ENCODE measurements at places on chromosomes 3 and 15.

- no peak for DNase-seq
Measured at GRCh38 chr15:99106417-99107220, 1.7 kb downstream of the SYNM start.

- no peak for DNase-seq
Measured at GRCh38 chr3:63383040-63383439, 104.9 kb downstream of the SYNPR start.

DNA sequence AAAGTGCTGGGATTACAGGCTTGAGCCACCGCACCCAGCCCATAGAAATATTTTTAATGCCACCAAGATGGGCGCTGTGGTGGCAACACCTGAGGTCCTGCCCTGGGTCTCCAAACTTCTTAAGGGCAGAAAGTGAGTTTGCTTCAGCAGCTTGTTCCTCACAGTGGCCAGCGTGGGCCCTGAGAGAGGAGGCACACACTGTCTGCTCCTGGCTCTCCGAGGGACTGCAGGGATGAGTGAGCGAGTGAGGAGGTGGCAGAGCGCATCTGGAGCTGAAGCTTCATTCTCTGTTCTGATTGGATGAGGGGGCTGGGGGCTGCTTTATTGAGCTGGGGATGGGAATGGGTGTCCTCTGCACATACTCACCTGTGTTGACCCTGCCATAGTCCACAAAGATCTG is 57.6 kb upstream of the RAB6B start:
- DNase-seq = no peak

DNA sequence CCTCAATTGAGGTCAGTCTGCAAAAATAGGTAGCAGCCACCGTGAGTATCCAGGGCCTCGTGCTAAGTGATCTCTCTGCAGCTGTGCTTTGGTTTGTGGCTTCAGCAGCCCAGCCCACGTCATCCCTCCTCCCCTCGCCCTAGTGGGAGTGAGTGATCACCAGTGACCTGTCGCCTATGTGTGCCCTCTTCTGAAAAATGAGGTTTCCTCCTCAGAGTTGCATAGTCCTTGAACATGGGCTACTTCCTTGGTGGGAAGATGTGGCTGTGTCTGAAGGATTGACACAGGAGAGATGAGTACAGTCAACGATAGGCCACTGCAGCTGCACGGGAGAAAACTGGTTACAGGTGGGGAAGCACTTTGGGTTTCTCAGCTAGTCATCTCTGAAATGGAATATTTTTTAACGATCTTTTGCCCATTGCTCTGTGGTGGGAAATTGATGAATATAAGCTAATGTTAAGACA is 144.8 kb upstream of the BHLHE40 start:
- no peak for DNase-seq

- DNase-seq = no peak
Measured at GRCh38 chr3:11705049-11705448, 61.3 kb upstream of the VGLL4 start.

- DNase-seq = no peak
Measured at GRCh38 chr3:131140891-131141290, 114.2 kb downstream of the NEK11 start.

DNA sequence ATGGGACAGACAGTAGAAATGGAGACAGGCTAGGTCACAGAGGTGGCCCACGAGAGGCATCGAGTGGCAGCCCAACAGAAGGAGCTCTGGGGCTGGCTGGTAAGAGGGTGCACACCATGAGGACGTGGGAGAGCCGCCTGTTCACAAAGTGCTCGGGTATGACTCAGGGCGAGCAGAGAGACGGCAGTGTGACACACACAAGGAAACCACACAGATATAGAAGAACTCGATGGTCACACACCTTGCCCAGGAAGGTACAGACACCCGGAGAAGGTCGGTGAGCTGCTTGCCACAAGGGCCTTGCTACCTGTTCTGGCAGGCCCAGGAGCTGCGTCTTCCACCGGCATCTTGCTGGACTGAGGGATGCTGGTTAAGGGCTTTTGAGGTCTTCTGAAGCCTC is 50.2 kb downstream of the CA12 start:
- no peak for DNase-seq

- peak; percentile 64 for DNase-seq
Measured at GRCh38 chr3:128547368-128547987, 54.5 kb upstream of the GATA2 start.

DNA sequence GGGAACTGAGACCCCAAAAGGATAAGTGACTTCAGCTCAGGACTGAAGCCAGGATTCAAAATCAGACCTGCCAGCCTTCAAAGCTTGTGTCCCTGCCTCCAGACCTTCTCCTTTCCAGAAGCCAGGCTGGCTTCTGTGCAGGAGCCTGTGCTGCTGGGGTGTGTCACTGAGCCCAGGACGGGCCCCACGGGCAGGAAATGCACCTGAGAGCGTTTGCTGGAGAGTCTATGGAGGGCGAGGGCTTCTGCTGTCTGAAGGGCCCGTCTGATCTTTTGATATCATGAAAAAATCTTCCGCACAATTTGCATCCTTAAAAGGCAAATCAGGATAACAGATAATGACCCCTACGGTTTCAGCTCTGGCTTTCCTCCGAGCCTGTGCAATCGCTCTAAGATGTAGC is 125.4 kb downstream of the FAM43A start:
- DNase-seq = no peak

- no peak for DNase-seq
Measured at GRCh38 chr3:16347548-16347947, 82.5 kb downstream of the OXNAD1 start.

GRCh38 chr15:76258460-76258859 is 52.8 kb downstream of the ETFA start:
- no peak for DNase-seq

DNA sequence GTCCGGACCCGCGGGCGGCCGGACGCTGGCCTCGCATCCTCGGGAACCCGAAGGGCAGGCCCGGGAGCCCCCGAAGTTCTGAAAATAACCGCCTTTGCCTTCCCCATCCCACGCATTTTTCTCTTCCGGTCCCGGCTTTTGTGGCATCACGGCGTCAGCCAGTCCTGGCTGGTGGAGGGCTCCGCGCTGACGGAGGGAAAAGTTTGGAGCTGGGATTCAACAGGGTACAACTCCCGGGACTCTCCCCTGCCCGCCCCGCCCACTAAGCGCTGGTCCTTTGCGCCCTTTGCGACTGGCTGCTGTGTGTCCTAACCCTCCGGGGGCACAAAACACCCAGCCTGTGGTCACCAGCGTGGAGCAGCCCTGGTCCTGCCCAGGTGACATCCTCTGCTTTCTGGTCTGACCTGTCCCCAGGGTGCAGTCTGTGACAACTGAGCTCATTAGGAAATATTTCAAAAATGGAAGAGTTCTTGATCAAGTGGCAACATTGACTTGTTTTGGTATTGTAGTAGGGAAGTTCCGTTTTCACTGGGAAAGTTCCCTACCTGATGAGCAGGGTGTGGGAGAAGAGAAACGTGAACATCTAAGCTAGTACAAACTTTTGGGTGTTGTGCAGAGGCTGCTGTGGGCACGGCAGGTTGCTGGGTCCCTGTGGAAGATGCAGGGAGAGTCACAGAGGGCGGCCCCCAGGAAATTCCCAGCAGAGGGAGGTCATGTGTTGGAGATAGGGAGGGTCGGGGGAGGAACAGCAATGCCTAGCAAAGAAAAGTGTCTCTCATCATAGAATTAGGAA is 775 bp downstream of the ARNT2 start:
- DNase-seq = no peak

DNA sequence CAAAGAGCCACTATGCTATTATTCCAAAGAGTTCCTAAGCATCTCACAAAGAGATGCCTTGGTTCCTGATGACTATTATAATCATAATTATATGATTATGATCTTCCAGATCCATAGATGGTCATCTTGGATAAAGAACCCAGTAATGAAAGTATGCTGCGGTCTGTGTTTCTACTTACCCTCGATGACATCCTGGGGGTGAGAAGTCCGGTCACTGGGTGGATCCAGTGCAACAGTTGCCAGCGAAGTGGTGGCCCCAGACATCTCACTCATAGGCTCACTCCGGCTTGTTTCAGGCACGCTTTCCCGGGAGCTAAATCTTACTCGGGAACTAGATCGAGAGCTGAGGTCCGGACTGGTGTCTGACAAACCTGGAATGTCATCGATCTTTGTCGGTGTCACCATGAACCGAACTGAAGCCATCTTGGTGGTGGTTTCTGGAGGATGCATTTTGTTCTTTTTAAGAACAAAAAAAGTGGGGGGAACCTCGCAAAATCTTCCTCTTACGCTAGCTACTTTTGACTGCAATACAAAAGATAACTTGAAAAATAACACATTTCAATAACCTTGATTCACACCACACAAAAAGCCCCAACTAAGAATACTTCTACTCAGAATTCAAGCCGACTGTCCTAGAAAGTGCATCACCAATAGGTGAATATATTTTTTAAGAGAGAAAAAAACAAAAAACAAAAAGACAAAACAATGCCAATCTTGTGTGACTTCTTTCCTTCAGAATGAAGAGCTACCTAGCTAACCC is 1.2 kb downstream of the SLC12A6 start:
- no peak for DNase-seq

DNA sequence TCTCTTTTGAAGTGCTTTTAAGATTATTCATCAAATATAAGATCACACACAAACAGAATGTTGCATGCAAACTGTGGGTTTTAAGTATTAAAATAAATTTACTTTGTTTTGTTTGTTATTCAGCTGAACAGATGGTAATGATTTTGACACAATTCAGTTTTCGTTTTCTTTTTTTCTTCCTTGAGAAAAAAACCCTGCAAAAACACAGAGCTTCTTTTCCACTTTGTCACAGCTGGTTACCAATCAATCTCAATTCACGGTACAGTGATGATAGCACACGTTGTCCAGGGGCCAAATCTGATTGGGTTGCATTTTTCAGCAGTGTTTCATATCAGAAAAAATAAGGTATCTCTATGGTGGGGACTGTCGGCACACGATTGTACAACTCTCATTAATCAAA is 473.6 kb downstream of the ROBO2 start:
- DNase-seq = no peak

DNA sequence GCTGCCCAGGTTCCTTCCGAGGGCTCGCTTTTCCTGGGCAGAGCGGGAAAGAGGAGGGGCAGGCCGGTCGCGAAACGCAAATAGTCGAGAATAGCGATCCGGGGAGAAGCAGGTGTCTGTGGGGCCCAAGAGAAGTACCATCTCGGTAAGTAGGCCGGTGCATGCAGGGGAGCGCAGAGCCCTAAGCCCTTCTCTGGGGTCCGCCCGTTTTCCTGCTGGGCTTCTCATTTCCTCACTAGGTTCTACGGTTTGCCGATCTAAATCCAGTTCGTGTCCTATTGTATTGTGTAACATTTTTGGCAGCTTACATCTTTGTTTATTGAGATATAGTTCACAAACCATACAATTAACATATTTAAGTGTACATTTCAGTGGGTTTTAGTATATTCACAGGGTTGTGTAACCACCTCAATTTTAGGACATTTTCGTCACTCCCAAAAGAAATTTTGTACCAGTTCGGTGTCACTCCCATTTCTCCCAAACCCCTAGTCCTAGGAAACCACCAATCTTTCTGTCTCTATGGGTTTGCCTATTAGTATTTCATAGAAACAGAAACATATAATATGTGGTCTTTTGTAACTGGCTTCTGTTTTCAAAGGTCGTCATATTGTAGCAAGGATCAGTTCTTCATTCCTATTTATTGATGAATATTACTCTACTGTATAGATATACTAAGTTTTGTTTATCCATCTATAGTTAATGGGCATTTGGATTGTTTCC is 6.8 kb upstream of the TRIM69 start:
- DNase-seq = no peak

GRCh38 chr15:45863881-45864580 is 229.2 kb downstream of the SQOR start:
- no peak for DNase-seq

DNA sequence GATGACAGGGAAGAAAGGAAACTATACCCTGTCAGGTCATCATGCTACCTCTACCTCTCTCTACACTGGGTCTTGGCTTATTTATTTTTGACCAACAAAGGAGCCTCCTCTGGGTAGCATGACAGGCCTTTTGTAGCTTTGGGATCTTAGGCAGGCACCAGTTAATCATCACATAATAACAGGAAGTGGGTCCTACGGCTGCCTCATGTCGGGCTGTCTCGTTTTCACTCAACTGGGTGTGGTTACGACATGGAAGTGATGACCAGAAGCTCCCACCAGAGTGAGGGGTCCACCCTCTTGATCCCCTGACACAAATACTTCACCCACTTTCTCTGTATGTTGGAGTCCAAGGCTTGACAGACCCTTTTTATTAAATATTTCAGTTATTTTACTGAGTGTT is 105.3 kb downstream of the CD47 start:
- no peak for DNase-seq

DNA sequence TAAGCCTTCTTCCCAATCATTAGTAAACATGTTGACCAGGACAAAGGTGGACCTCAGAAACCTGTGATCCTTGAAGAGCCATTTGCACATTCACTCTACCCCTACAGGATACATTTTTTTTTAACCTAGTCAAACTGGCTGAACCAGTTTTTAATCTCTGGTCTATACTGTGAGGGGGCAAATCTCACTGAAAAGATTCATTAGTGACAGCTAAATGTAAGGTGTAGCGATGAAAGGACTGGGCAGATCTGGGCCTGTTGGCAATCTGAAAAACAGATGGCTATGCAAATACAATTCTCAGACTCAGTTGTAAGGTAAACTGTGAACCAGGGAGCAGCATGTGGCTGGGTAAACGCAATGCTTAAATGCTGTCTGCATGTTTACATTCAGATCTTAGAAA is 75.6 kb upstream of the SNTN start:
- DNase-seq = no peak

DNA sequence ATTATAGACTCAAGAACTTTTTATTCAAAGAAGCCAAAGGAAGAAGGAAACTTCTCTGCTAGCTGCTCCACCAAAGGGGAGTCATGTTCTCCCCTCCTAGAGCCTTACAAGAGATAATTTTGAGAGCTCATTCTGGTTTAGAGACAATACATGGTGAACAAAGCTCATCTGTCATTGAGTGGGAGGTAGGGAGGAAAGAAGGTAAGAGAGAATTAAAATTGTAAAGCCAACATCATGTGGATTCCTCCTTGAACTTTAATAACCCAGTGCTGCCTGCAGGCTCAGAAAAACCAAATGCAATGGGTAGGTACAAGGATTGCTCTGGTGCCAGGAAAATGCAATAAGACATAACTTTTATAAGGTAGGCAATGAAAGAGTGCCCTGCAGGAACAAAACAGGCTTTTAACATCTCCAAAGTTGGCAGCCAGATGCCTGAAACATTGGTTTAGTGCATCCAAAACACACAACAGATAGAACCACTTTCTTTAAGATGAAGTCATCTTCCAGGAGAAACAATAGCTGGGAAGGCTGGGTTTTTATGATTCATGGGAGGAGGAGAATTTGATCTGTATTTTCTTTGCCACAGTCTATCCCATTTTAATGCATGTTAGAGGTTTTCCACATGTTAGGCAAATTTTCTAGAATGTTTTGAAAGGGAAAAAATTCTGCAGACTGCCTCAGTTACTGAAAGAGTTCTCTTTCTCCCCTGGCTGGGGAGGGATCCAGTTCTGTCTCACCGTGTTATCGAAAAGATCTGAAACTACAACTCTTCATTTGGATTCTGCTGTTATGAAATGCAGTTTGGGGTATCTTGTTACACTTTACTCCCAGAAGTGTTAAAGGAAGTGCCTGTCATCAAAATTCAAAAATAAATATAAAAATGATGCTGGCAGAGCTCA is 11.3 kb upstream of the ARHGEF3 start:
- peak; percentile 27 for DNase-seq
